Activated naive CD4-positive, alpha-beta T cell treated with anti-CD3 and anti-CD28 coated beads, Interleukin-2, amount 50 U/mL, for 16 hours (primary cell): ENCODE measurements at places on chromosomes 11 and 22.

DNA sequence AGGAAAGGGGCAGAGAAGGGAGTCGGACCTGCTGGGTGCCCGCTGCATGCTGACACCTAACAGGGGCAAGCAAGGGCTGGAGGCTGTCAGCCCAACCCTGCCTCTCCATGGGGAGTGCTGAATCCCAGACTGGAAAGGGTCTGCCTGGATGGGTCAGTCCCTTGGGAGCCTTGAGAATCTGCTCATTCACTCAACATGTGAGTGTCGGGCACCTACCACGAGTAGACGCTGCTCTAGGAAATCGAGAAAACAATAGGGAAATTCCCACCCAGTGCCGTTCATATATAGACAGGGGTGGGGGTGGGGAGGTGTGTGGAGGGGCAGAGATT lies 4.4 kb upstream of the CTSD start:
- no peak for DNase-seq

- DNase-seq = no peak
Observed at GRCh38 chr11:10920205-10920604, 62.4 kb upstream of the ZBED5 start.

DNA sequence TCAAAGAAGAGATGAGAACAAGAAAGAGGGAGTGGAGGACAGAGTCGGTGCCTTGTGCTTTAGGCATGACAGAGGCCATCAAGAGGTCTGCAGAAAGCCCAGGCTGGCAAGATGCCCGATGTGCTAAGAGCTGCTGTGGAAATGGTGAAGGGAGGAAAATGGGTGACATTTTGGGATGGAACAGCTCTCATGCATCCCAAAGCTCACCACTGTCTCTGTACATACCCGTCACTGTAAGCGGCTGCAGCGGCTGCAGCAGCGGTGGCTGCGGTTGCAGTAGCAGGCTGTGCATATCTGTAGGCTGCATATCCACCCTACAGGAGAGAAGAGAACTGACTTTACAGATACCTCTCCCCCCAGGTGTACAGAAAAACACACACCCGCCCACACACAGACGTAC lies 28.6 kb downstream of the APOL5 start:
- DNase-seq = no peak

- DNase-seq = no peak
Observed at GRCh38 chr11:56013805-56014204, 13.6 kb upstream of the OR5AS1 start.

DNA sequence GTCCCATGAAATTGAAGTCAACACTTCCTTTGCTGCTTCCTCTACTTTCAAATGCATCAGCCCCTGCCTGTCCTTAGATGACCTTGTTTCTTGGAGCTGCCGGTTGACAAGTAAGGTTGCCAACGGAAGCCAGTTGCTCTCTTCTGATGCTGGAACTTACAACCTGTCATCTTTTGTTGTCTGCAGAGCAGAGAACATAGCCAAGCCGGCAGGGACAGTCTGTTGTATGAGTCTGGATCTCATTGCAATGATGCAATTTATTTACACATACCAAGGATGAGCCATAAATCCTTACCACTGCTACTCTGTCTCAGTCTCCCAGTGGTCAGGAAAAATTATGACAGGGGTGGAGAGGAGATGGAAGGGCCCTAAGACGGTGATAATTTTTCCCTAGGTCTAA lies 151.4 kb downstream of the BLID start:
- DNase-seq = no peak

DNA sequence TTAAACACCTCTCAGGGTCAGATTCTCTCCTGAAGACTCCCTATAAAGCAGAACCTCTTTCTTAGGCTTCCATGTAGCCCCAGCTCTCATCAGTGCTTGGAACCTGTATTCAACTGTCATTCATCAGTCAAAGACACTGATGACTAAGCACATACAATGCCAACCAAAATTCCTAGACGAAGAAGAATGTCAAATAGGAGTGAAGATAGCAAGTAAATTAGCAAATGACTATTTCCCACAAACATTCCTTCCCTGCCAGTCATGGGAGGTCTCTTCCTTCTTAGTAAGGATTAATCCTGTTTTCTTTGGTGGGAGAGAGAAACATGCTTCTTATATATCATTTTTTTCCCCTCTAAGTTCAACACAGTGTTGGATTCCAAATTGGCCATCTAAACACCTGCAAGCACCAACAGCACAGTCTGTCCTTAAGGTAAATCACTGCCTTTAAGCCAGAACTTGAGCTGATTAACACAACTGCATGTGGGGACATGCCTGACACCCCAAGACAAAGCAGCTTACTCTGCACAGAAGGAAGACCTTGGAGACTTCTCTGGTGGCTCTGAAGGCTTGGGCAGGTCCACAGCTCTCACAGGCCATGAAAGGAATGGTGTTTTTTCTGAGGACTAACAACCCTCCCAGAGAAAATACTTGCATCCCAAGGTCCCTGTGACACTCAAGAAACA lies 47.5 kb upstream of the ME3 start:
- DNase-seq = no peak

GRCh38 chr11:108199446-108200321 lies 22.8 kb downstream of the NPAT start:
- peak; percentile 78 for DNase-seq

GRCh38 chr11:61362542-61362875 lies 335 bp downstream of the TMEM138 start:
- peak; percentile 32 for DNase-seq

DNA sequence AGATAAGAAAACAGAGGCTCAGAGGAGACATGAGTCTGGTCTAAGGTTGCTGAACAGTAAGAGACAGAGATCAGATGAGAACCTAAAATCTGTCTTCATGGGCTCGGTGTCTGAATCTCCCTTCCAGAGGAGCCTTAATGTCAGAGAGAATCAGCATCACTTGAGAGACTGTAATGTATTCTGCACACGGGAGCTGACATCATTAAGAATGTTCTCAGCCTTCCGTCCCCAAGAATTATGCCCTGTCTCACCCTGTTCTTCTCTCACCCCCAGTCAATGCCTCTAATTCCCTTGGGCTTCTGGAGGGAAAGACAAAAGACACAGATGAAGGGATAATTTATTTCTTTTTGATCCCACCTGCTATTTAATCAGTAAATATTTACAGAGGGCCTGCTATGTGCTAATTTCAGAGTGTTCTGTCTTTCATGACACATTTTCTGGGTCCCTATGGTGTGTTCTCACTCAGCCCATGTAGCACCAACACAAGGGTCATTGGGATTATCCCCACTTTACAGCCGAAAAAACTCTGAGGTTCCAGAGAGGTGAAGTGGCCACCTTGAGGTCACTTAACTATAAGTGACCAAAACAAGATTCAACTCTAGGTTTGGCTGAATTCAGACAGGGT lies 61.8 kb downstream of the CD82 start:
- DNase-seq = no peak

DNA sequence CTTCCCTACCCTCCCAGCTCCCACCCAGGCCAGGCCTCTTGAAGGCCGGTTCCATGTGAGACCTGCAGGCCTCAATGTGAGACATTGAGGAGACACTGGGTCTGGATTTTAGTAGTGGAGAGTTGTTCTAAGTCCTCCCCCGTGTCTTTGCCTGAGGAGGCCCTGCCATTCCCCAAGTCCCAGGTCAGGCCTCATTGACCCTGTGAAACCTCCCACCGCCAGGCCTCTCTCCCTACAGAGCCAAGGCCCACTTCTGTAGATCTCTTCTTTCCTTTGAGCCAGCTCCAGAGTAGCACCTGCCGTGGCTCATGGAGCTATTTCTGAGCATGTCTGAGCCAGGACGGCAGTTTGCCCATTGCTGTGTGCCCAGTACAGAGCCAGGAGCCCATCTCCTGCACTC lies 1419.6 kb downstream of the TBC1D22A start:
- no peak for DNase-seq

DNA sequence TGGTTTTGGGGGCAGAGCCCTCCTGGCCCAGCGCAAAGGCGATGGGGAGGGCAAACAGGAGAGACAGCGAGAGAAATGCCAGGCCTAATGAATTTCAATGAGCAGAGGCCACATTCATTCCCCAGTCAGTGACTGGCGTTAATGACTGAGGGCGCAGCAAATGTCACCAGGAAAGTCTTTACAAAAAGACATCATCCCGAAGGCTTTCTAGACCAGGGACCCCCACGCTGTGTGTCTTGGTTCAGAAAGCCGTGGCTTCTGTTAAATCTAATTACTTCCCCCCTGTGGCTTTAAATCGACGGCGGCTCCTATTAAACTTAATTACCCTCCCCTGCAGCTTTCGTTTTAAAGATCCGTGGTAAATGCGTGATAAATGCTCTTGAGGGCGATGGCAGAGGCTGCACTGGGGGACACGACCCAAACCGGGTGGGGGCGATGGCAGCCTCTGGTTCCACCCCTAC lies 1.6 kb upstream of the FGF19 start:
- no peak for DNase-seq

- no peak for DNase-seq
Observed at GRCh38 chr11:68255526-68255925, 16.2 kb downstream of the C11orf24 start.

DNA sequence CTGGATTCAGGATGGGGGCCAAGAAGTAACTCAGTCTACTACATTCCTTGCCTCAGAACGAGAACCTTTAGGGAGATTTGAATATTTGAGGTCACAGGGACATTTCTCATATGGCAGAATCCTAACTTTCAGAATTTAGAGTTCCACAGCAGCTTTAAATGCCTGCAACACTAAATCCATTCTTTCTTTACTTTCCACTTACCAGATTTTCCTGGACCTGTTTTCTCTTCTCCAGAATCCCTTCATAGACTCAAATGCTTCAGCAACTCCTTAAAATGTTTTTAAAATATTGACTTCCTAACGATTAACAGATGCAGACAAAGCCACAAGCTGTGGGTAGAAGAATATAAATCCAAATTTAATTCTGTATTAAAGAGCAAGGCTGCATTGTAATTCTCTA lies 63.1 kb downstream of the PRSS23 start:
- DNase-seq = no peak

- DNase-seq = no peak
Observed at GRCh38 chr22:27868732-27869282, 50.2 kb downstream of the PITPNB start.

DNA sequence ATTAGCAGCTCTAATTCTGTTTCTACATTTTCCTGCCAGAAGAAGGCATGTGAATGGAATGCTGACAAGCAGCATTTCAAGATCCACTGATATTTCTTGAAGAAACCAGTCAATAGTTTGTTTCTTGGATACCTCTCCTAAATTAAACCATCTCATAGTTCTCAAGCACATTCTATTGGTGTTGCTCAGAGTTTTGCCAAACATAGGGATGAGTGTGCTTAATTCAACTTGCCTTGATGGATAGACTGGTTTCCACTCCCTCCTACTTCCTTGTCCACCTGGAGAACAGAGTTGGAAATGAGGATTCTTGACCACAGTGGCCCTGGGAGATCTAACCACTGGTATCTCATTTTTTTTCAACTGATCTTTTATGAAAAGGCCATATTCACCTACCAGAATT lies 29.8 kb upstream of the DDX10 start:
- DNase-seq = no peak

DNA sequence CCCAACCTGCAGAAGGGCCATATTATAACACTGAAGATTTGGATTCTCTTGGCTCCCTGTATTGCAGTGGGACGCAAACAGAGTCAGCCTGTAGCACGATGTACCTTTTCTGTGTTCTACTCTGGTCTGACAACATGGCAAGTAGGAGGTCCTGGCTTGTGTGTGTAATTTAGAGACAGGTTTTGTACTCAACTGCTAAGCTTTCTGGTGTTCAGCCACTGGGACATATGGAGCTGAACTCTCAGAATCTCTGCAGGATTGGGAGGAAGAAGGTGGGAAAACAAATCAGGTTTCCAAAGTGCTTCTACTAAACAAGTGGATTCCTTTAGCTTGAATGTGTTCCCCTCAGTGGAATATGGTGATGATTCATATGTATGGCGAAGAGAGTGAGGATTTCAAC lies 192.5 kb upstream of the MTMR2 start:
- no peak for DNase-seq

GRCh38 chr11:46628961-46629360 lies 11.6 kb downstream of the ATG13 start:
- DNase-seq = no peak

DNA sequence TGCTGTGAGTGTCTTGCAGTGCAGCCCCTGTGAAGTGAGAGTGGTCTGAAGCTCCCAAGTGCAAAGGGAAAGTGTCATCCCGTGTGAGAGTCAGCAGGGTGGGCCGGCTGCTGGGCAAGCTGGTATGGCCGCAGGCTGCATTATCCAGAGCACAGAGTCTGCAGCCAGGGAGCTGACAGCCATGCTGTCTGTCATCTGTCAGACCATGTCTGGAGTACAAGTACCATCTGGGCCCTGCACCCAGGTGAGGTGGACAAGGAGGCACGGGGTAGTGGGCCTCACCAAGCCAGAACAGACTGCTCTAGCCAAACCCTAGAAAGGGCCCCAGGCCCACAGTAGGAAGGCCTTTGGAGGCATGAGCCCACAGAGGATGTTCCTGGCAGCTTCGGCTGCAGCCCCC lies 20.2 kb downstream of the LMO1 start:
- no peak for DNase-seq

DNA sequence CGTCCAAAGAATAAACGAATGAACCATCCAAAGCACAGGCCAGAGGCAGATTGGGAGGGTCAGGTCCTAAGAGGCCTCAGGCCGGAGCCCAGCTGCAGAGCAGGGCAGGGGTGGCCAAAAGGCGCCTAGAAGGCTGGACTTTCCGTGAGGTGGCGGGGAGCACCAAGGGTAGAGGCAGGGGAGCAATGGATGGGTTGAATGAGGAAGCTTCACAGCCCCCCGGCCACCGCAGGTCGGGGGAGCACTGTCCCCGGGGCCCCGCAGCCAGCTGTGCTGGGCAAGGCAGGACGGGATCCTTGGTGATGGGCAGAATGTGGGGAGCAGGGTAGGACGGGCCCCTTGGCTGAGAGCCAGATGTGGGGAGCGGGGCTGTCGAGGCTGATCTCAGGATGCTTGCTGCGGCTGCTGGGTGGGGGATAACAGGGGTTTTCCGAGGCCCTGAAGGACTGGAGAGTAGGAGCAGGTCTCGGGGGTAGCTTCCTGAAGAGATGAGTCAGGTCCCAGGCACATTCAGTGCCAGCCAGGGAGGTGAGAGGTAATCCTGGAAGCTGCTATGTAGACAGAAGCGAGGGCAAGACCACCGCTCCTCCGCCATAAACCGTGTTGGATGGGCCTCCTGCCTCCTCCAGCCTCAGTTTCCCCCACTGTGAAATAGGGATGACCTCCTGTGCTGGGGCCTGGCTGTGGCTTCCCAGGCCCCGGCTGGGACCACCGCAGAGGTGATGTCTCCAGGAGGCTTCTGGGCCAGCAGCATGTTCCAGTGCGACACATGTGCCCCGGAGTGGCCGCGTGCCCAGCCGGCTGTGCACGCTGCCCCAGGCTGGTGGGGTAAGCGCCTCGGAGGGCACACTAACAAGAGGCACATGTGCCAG lies 34.6 kb upstream of the KCNQ1OT1 start:
- DNase-seq = no peak
